ENCODE measurements at places on chromosomes 2 and 18.

DNA sequence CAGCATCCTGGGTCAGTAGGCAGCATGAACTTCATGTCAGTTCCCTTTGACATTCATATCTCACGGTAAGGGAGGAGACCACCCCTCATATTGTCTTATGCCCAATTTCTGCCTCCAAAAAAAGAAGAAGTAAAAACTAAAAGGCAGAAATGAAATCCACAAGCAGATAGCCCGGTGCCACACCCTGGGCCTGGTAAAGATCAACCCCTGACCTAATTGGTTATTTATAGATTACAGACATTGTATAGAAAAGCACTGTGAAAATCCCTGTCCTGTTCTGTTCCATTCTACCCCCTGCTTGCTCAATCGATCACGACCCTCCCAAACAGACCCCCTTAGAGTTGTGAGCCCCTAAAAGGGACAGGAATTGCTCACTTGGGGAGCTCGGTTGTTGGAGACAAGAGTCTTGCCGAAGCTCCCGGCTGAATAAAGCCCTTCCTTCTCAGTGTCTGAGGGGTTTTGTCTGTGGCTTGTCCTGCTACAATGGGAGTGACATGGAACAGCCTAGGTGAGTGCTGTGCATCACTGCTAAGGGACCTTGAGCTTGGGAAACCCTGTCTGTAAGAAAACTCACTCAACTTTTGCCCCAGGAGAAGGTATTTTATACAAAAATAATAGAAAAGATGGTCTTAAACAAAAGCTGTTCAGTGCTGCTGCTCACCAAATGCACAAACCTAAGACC lies 11.1 kb downstream of the NDUFV2 start:
- no peak for DNase-seq

- DNase-seq, result no peak
Observed at GRCh38 chr18:26479681-26480079, 68.7 kb downstream of the KCTD1 start.

DNA sequence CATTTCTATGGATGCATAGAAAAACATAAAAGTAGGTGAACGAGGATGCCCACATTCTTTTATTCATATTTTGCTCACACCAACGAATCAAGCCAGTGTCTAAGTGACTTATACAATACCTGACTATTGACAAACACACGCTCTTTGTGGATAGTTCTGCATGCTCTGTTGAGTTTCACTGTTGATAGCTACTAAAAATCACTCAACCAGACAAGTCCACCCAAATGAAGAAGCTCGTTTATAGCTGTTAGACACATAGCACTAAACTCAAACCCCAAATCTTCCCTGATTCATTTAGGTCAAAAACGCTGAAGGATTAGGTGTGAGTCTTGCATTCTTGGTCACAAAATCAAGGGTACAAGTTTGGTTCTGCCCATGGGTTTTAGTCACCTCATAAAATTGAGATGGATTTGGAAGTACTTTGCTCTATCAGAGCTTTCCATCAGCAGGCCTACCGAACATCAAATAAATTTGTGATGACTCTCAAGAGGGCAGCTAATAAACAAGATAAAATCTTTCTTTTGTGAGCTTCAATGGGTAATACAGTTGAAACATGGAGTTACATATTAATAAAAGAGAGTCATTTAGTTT lies 92.7 kb upstream of the ETAA1 start:
- no peak for DNase-seq

DNA sequence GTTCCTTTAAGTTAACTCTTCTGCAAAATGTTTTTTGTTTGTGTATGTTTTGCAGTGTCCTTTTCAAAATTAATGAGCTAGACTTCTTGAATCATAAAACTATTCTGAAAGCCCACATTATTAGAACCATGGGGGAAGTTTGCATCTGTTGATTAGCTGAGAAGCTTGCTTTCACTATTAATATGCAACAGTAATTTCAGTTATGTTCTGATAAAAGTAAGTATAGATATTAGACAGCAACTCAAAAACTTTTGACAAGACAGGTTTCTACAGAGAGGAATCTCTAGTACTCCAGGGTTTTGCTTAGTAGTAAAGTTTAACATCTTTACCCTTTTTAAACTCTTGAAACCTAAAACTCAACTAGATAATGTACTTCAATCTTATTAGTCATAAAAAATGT lies 147.8 kb downstream of the UBE2E3 start:
- no peak for DNase-seq

- no peak for DNase-seq
Observed at GRCh38 chr2:47843407-47843806, 60.5 kb downstream of the MSH6 start.

GRCh38 chr2:54330162-54330925 lies 74.3 kb upstream of the TSPYL6 start:
- DNase-seq, result peak; percentile 91
